Mesenchymal stem cell (in vitro differentiated cells and primary cell): ENCODE measurements at places on chromosomes 4 and X.

DNA sequence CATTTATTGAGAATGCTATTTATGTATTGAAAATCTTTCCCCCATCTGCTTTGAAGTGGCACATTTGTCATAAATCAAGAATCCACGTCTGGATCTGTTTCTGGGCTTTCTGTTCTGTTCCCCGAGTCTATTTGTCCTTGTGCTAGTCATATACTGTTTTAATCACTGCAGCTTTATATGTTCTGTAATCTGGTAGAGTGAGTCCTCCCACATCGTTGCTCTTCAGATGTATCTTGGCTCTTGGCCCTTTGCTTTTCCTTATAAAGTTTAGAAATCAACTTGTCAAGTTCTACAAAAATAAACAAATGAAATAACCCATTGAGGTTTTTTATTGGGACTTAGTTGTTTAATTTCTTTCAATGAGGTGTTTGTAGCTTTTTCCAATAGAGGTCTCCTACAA, 29.0 kb downstream of the LONRF3 start:
- no peak overlapping the region for H3K27ac ChIP-seq
- no peaks in the 10 kb centered on the region for H3K4me1 ChIP-seq
- H3K36me3 ChIP-seq, result no peaks in the 10 kb centered on the region
- H3K27me3 ChIP-seq, result peaks cover 10% of the 10 kb centered on the region
- DNase-seq, result no peak
- H3K4me3 ChIP-seq, result no peak overlapping the region

DNA sequence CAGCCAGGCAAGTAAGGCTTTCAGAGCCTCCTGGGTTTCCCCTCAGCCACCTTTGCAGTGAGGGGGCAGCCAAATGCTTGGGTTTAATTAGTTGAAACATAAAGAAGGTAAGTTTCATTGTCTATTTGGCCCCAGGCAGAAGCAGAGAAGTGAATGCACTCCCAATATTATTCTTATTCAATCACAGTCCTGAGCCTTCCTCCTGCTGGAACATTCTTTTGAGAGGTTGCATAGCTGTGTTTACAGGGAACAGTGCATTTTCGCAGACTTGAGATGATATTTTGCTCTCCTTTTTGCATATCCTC, 13.9 kb downstream of the SLC2A9 start:
- H3K27me3 ChIP-seq, result peaks cover 4% of the 10 kb centered on the region
- no peak for DNase-seq
- no peaks in the 10 kb centered on the region for H3K36me3 ChIP-seq
- H3K4me1 ChIP-seq, result peaks cover 8% of the 10 kb centered on the region

DNA sequence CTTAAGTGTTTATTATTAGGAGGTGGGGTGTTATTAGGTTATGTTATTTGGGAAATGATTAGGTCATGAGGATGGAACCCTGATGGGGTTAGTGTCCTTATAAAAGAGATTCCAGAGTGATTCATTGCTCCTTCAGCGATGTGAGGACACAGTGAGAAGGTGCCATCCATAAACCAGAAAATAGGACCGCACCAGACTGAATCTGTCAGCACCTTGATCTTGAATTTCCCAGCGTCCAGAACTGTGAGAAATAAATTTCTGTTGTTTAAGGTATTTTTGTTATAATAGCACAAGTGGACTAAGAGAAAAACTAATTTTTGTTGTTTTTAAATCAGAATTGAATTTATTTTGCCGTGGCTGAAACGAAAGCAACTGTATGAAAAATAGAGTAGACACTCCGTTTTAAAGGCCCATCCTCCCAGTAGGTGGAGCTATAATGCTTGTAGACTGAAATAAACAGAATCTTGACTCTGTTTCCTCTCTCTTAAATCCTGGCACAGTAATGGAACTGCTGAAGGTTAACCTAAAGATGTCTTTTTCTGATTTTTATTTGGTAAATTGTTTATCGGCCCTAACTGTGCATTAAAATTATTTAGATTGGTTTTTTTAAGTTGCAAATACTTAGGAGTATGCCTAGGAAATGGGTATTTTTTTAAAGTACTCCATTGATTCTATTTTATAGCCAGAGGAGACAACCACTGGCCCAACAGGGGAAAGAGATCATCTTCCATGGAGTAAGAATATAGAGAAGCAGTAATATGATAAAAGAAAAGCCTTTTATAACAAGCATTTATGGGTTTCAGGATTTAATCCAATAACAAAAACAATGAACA, 133.2 kb upstream of the ADAMTS3 start:
- H3K27me3 ChIP-seq, result no peaks in the 10 kb centered on the region
- peak; percentile 66 for DNase-seq
- no peak overlapping the region for H3K4me3 ChIP-seq

- no peaks in the 10 kb centered on the region for H3K4me1 ChIP-seq
- H3K36me3 ChIP-seq, result no peaks in the 10 kb centered on the region
- no peak overlapping the region for H3K27ac ChIP-seq
- no peak overlapping the region for H3K4me3 ChIP-seq
Observed at GRCh38 chrX:21645431-21645830, 12.7 kb downstream of the KLHL34 start.

DNA sequence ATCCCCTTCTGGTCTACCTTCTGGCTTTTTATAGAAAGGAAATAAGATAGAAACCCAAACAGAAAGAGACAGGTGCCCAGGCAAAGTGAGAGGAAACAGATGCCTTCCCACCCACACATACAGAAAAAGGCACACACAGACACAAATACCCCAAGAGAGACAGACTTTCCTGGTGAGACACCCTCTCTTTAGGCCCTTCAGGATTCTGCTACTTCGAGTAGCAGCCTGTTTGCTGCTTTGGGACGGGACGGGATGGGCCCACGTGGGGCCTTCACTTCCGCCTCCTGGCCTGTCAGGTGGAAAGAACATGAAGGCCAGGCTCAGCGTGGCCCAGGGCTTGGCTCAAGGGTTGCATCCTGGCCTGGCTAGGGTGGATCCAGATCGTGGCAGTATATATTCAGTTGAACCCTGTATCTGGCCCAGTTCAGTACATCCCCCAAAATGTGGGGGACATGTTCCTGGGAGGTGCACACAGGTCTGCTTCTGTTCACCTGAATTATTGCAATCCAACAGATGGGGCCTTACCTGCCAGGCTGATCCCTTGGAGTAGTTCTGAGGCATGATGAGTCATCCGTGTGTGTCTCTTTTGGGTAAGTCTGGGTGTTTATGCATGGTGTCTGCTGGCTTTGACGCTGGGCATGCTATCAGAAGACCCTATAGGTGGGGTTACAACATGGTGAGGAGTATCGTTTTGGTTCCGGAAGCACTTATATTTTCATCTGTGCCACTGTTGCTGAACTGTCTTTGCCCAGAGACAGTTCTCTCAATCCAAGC, 2.4 kb downstream of the ZNF275 start:
- H3K4me1 ChIP-seq, result peaks cover 8% of the 10 kb centered on the region
- H3K27me3 ChIP-seq, result no peaks in the 10 kb centered on the region
- no peak overlapping the region for H3K4me3 ChIP-seq
- H3K36me3 ChIP-seq, result peaks cover 19% of the 10 kb centered on the region

GRCh38 chr4:158817562-158818296, 48.9 kb downstream of the FNIP2 start:
- H3K27ac ChIP-seq, result no peak overlapping the region
- no peaks in the 10 kb centered on the region for H3K27me3 ChIP-seq
- peaks cover 3% of the 10 kb centered on the region for H3K4me1 ChIP-seq
- peak; percentile 48 for DNase-seq

DNA sequence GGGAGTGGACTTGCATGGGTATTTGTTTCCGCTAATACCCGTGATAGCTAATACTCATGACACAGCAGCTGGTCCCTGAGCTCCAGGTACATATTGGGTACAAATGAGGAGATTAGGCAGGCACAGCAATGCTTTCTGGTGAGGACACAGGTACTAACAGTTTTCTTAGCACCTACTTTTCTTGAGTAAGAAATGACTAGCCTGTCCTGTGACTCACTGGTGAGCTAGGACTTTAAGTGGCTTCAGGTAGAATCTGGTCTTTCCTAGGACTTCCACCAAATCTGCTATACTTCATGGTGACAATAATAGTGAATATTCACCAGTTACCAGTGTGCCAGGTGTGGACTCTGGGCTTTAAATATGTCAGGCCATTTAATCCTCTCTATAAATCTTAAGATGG, 407.4 kb upstream of the NR3C2 start:
- no peaks in the 10 kb centered on the region for H3K27me3 ChIP-seq
- peaks cover 2% of the 10 kb centered on the region for H3K4me1 ChIP-seq
- H3K4me3 ChIP-seq, result no peak overlapping the region
- no peak overlapping the region for H3K27ac ChIP-seq
- H3K36me3 ChIP-seq, result no peaks in the 10 kb centered on the region

DNA sequence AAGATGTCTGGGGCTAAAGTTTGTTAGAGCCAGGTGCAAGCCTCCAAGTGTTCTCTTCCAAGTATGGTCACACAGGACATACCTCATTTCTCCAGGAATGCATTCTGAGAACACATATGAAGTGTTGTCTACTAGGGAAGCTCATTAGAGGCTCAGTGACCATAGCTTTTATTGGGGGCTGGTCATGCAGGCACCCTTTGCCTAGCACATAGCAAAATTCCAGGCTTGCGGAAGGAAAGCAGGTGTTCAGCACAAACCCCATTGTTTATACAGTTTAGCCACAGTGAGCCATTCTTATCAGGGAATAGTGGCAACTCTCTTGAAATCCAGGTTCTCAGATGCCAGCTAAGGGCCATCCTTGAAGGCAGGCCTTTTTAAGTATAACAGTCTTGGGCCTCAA, 339.4 kb upstream of the ZCCHC13 start:
- H3K4me1 ChIP-seq, result peaks cover 2% of the 10 kb centered on the region
- H3K4me3 ChIP-seq, result no peak overlapping the region
- H3K36me3 ChIP-seq, result peaks cover 21% of the 10 kb centered on the region
- peak overlapping the region; percentile 64 for H3K27ac ChIP-seq

GRCh38 chrX:727738-728621, 97.4 kb downstream of the SHOX start:
- no peaks in the 10 kb centered on the region for H3K4me1 ChIP-seq
- no peak for DNase-seq
- no peaks in the 10 kb centered on the region for H3K27me3 ChIP-seq
- H3K27ac ChIP-seq, result no peak overlapping the region
- no peaks in the 10 kb centered on the region for H3K36me3 ChIP-seq

DNA sequence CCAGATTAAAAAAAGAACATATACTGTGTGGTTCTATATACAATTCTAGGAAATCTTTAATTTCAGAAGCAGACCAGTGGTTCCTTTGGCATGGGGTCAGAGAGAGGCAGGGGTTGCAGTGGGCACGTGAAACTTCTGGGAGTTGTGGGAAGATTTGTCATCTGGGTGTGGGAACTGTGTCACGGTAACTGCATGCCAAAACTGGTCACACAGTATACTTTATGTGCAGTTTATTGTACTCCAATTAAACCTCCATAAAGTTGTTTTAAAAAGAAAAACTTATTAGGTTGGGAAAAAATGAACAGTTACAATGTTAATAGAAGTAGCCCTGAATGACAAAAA, 26.7 kb upstream of the STS start:
- H3K4me3 ChIP-seq, result no peak overlapping the region
- peaks cover 1% of the 10 kb centered on the region for H3K4me1 ChIP-seq
- no peaks in the 10 kb centered on the region for H3K27me3 ChIP-seq
- no peak for DNase-seq

- H3K4me3 ChIP-seq, result peak overlapping the region; percentile 31
- H3K36me3 ChIP-seq, result no peaks in the 10 kb centered on the region
- DNase-seq, result peak; percentile 100
- H3K4me1 ChIP-seq, result peaks cover 11% of the 10 kb centered on the region
Observed at GRCh38 chr4:13920901-13921300, 293.4 kb upstream of the BOD1L1 start.

DNA sequence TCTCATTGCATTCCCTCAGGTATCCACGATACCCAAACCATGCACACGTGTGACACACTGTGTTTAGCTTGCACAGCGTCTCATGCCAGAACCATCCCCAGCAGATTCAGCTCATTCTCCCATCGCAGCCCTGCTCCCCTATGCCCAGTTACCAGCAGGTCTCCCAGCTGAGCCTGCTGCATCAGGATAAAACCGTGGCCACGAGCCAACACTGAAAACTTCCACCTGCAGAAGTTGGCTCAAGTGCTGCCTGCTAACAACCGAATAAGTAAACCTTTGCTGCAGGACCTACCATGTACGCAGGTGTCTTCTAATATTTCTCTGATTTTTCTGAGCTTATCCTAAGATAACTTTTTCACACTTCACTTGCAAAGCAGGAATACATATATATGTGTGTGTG, 120.4 kb upstream of the STS start:
- no peak for DNase-seq
- no peaks in the 10 kb centered on the region for H3K27me3 ChIP-seq
- no peaks in the 10 kb centered on the region for H3K36me3 ChIP-seq
- H3K4me1 ChIP-seq, result no peaks in the 10 kb centered on the region
- no peak overlapping the region for H3K4me3 ChIP-seq

DNA sequence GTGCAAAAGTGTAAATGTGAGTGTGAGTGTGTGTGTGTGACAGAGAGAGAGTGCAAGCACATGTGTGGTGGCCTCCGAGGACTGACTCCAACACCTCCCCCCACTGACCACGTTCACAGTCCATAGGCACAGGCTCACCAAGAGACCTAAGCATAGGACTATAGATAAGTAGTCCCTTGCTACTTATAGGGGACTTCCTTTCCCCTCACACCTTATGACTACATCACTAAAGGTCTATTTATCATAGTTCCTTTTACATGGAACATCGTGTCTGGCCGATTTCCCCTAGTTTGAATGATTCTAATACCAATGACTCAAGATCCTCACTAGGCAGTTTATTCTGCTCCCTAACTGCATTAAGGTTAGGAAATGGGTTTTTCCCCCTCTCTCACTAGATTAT, 17.8 kb downstream of the FRMPD3 start:
- H3K36me3 ChIP-seq, result no peaks in the 10 kb centered on the region
- H3K4me3 ChIP-seq, result no peak overlapping the region
- no peak for DNase-seq
- H3K27me3 ChIP-seq, result peaks cover 11% of the 10 kb centered on the region

DNA sequence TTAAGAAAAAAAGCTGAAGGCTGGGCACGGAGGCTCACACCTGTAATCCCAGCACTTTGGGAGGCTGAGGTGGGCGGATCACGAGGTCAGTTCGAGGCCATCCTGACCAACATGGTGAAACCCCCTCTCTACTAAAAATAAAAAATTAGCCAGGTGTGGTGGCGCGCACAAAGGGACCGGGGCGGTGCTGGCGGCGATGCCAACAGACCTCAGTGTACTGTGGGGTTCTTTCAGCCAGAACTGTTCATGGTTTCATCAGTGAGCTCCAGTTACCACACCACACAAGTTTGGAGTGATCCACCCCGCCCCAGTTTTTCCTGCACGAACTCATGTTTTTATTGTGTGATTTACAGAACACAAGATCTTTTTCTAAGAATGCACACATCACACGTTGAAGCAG, 21.2 kb upstream of the IRAK1 start:
- no peak for DNase-seq
- H3K4me1 ChIP-seq, result peaks cover 7% of the 10 kb centered on the region
- H3K27ac ChIP-seq, result no peak overlapping the region
- H3K27me3 ChIP-seq, result no peaks in the 10 kb centered on the region
- H3K4me3 ChIP-seq, result no peak overlapping the region

DNA sequence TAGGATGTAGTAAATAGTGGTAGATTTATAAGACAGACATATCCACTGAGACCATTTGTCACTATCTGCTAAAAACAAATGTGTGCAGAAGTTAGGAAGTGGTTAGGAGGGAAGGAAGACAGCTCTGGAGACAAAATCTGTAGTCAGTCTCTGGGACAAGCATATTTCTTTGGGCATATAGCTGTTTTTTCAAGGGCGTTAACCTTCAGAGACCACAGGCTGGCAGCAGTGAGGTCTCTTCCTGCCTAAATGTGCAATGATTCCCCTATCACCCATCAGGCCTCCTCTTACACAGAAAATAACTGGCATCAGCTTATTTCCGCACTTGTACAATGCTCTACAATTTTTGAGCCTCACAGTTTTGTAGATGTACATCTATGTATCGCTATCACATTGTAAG, 6.5 kb downstream of the TMEM150C start:
- peaks cover 4% of the 10 kb centered on the region for H3K27me3 ChIP-seq
- no peak overlapping the region for H3K4me3 ChIP-seq
- no peaks in the 10 kb centered on the region for H3K4me1 ChIP-seq
- no peak overlapping the region for H3K27ac ChIP-seq
- H3K36me3 ChIP-seq, result no peaks in the 10 kb centered on the region
- DNase-seq, result no peak
